GM23248 (cell line): ENCODE measurements at places on chromosomes 5 and 9.

GRCh38 chr5:80318212-80318611 lies 1.6 kb upstream of the SPZ1 start:
- H3K36me3 ChIP-seq: no peaks in the 10 kb centered on the region
- peak; percentile 79 for DNase-seq
- no peak overlapping the region for H3K27ac ChIP-seq
- peaks cover 14% of the 10 kb centered on the region for H3K27me3 ChIP-seq

- H3K36me3 ChIP-seq: no peaks in the 10 kb centered on the region
- H3K27me3 ChIP-seq: no peaks in the 10 kb centered on the region
- H3K27ac ChIP-seq: no peak overlapping the region
- no peak for DNase-seq
These were observed 65.5 kb downstream of the UNC13B start for GRCh38 chr9:35227284-35227683.

GRCh38 chr9:91246846-91247245 lies 114.9 kb downstream of the AUH start:
- peaks cover 8% of the 10 kb centered on the region for H3K4me1 ChIP-seq
- H3K27ac ChIP-seq: no peak overlapping the region
- no peak overlapping the region for H3K4me3 ChIP-seq
- H3K27me3 ChIP-seq: no peaks in the 10 kb centered on the region

DNA sequence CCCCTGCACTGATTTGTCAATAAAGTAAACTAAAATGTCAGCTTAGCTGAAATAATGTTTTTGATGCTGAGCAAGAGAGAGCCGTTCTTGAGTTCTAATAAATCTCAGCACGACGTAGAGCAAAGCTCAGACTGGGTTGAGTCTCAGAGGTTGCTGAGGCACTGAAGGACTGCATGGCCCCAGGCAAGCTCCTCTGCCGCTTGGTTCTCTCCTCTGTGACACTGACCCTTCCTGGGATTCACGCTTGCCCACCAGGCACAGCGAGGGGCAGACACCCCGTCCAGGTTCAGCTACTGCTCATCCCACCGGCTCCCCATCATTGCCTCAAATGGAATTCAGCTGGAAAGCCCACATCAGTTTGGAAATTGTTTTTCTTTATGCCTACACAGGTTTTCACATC lies 129.8 kb downstream of the IRX2 start:
- H3K27ac ChIP-seq: no peak overlapping the region
- DNase-seq: no peak
- H3K4me3 ChIP-seq: no peak overlapping the region

GRCh38 chr5:88821161-88821560 lies 61.8 kb downstream of the MEF2C start:
- no peak overlapping the region for H3K4me3 ChIP-seq
- H3K4me1 ChIP-seq: peaks cover 17% of the 10 kb centered on the region
- no peak for DNase-seq

DNA sequence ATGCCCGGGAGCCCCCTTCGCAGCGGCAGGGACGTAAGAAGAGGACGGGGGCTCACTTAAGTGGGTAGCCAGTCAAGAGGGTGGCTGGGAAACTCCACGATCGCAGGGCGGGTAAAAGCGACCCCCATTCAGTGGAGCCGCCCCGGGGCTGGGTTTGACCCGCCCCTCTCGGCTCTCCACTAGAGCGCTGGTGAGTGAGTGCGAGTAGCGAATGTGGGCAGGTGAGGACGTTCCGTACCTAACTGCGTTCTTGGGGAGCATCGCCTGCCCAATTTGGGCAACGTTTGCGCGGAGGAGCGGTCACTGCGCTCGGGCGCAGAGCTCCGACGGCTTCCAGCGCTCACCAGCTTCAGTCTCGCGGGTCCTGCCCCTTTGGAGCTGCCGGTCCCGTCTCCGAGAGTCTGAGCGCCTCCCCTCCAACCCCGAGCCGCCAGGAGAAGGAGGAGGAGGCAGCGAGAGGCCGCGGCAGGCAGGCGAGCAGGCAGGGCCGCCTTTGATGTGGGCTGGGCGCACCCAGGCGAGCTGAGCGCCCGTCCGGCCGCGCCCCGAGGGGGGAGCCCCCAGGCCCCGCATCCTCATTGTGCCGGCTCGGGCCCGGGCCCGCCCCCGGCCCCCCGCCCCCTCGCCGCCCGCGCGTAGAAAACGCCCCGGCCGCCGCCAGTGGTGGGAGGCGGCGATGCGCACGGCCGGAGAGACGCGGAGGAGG lies at the start of gene FGF18:
Gene FGF18, plus strand, starts transcription at position 666 of the 706 bp plus-strand sequence. CDS start 553 bp downstream, outside the sequence.
- H3K27ac ChIP-seq: no peak within 1 kb of the TSS
- peak within 1 kb of the TSS; percentile 63 for H3K4me3 ChIP-seq
- DNase-seq: peak; percentile 68

- DNase-seq: no peak
- no peak overlapping the region for H3K27ac ChIP-seq
- H3K27me3 ChIP-seq: no peaks in the 10 kb centered on the region
- H3K36me3 ChIP-seq: peaks cover 28% of the 10 kb centered on the region
These were observed 53.5 kb downstream of the COL5A1 start for GRCh38 chr9:134695144-134695543.

- peak; percentile 8 for DNase-seq
- H3K4me1 ChIP-seq: no peaks in the 10 kb centered on the region
- H3K36me3 ChIP-seq: no peaks in the 10 kb centered on the region
- H3K27me3 ChIP-seq: no peaks in the 10 kb centered on the region
These were observed 60.0 kb upstream of the FER start for GRCh38 chr5:108687595-108688200.

- H3K27ac ChIP-seq: no peak overlapping the region
- peaks cover under 1% of the 10 kb centered on the region for H3K4me1 ChIP-seq
These were observed 450.8 kb downstream of the NFIB start for GRCh38 chr9:13863112-13863511.

DNA sequence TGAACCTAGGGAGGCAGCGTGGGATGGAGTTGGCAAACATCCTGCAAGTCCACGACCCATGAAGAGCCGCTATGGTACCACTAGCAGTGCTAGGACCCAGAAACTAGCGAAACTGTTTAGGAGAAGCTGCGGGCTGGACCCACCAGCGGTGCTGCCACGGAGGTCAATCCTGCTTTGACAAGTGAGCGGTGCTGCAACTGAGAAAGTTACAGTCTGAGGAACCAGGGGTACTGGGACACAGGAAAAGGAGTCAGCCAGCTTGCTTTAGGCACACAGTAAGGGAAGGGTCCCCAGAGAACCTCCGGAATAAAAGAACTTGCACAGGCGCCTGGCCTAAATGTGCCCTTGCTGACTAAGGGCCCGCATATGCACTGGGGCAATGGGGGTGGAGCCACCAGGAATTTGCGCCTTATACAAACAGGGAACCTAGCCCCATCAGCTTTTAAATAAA lies 23.6 kb upstream of the ANXA2R start:
- peak; percentile 9 for DNase-seq
- H3K36me3 ChIP-seq: no peaks in the 10 kb centered on the region
- no peaks in the 10 kb centered on the region for H3K27me3 ChIP-seq
